ENCODE measurements at places on chromosomes 6 and 20.

GRCh38 chr6:157368359-157369049 lies 12.5 kb upstream of the ZDHHC14 start:
- DNase-seq, result no peak

GRCh38 chr6:158531970-158532369 lies 27.9 kb upstream of the TMEM181 start:
- no peak for DNase-seq

DNA sequence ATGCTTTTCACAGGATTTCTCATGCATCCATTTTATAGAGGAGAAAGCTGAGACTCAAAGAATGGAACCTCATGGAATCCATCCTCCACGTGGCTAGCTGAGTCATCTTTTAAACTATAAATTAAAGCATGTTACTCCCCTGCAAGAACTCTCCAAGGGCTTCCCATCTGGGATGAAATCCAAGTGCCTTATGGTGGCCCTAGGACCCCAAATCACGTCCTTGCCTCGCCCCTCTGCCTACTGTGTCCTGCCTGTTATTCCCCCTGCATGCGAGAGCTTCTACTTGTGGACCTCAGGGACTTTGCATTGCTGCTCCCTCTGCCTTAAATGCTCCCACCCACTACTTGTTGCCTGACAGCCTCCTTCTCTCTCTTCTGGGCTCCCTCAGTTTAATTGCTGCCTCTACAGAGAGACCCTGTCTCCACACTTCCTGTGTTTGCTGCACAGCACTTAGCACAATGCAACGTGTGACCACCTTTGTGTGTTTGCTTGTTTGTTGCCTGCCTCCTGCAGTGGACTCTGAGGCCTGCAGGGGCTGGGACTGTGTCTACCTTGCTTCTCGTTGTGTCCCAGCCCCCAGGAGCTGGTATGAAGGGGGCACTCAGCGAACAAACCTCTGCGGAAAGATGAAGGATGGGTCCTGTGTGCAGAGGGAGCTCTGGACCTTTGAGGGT lies 39.4 kb downstream of the TOX2 start:
- DNase-seq, result no peak

GRCh38 chr6:7087066-7087465 lies 20.7 kb upstream of the RREB1 start:
- no peak for DNase-seq

GRCh38 chr6:133203344-133203697 lies 37.8 kb upstream of the EYA4 start:
- DNase-seq, result no peak

DNA sequence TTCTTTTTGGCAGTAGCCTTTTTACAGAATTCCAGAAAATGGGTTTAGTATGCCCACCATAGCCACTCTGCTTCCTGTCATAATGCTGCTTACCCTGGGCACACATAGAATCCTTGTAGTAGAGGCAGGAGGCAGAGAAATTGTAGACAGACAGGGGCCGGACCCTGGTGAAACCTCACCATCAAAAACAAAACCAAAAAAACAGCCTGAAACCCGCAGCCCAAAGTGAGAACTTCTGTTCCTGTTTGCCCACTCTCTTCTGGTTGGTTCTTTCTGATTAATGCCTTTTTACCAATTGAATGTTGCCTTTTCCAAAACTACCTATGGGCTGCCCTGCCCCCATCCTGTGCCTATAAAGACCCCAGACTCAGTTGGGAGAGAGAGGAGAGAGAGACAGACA lies 188.2 kb downstream of the CDKAL1 start:
- DNase-seq, result no peak

GRCh38 chr6:33323623-33323948 lies 6.0 kb upstream of the ZBTB22 start:
- DNase-seq, result no peak

DNA sequence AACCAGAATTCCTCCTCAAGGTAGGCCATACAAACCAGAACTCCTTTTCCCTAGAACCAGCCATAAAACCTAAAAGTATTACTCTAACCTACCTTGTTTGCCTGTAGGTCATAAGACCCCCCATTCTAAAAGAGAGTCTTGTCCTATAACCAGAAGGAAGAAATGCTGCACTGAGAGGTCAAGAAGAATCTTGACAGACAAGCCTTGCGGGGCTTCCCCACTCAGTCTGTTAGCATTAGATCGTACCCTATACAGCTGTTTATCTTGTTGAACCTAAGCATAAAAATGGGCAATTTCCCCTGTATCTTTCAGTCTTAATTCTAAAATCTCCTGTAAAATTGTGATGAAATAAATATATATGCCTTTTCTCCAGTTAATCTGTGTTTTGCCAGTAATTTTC lies 52.3 kb upstream of the HFE start:
- DNase-seq, result no peak

DNA sequence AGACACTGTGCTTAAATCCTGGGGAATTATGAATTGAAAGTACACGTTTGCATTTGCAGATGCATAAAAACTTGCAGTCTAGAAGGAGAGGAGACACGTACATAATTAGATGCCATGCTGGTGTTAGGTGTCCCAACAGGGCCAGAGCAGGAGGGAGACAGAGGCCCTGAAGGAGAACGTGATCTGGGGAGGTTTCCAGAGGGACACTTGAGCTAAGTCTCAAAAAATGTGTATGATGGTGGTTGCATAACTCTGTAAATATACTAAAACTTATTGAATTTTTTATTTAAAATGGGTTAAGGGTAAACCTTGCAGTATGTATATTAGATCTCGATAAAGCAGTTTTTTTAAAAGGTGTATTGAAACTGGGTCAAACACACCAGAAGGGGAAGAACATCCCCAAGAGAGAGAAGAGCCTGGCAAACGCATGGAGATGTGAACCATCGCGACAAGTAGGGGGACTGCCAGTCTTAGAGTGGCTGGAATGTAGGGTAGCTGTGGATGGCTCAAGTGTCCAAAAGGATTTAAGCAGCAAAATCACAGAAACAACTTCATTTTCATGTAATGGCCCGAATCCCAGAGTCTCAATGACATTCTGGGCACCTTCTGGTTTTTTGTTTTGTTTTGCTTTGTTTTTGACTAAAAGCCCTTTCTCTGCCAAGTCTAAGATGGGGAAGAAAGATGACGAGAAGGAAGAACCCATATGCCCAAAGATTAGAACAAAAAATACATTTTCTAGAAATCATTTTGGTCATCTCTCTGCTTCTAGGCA lies 15.3 kb downstream of the TRAF3IP2 start:
- DNase-seq, result no peak

GRCh38 chr6:156662025-156662445 lies 115.1 kb upstream of the ARID1B start:
- no peak for DNase-seq

DNA sequence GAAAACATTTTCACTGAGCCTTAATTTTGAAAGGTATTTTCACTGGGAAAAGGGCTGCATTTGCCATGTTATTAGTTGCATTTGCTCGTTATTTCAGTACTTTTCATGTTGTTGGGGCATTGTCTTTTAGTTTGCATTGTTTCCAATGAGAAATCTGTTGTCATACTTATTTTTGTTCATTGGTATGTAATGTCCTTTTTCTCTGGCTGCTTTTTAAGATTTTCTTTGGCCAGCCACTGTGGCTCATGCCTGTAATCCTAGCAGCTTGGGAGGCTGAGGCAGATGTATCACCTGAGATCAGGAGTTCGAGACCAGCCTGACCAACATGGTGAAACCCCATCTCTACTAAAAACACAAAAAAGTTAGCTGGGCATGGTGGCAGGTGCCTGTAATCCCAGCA lies 379.9 kb downstream of the SAMD5 start:
- DNase-seq, result no peak

DNA sequence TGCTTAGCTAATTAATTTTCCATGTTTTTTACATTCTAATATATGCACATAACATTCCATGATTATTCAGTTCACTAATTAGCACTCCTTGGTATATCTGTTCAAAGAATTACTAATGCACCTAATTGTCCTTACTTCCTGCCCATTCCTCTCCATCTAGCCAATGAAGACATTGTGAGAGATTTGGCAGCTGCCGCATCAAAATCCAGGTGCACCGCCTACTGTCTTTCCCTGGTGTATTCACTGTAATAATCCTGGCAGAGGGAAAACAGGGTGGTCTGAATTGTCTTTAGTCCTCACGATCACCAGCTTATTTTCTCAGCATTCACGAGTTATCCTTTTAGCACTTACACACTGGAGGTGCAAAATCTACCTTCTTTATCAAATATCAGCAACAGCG lies 61.0 kb upstream of the SCGN start:
- no peak for DNase-seq

DNA sequence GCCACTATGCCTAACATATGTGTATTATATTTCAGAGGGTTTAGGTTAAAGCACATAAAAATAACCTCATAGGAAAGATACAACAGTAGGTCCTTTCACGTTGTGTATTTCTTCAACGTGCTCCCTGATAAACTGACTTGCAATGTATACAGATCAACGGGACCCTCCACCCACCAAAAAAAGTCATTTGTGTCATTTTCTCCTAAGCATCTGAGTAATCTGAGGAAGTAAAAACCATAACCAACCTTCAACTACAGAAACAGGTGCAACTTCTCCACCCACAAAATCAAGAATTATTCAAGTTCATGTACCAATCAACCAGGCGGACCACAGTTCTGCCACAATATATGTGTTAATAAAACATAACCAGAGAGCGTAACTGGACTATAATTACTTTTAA lies 54.9 kb upstream of the NHSL1 start:
- no peak for DNase-seq

- DNase-seq, result no peak
Measured at GRCh38 chr6:35857853-35858252, 52.7 kb downstream of the LHFPL5 start.

DNA sequence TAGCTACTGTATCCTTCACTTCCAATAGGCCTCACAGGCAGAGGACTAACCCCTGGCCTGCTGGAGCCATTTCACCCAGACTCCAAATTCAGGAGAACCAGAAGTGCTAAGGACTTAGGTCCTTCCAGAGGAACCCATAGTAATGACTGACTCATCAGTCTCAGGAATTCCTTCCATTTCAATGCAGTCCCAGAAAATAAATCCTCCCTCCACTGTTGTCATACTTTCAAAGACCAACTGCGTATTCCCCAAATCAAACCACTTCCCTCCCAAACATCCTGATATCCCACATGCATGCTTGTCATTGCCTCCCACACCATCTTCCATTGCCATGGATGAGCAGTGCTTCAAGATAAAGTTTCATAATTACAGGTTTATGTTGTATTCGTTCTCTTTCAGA lies 31.8 kb upstream of the NT5E start:
- no peak for DNase-seq
